ENCODE measurements at places on chromosomes 1 and 21.

GRCh38 chr1:157105988-157106812 is 6.6 kb upstream of the ETV3L start:
- DNase-seq, result no peak

DNA sequence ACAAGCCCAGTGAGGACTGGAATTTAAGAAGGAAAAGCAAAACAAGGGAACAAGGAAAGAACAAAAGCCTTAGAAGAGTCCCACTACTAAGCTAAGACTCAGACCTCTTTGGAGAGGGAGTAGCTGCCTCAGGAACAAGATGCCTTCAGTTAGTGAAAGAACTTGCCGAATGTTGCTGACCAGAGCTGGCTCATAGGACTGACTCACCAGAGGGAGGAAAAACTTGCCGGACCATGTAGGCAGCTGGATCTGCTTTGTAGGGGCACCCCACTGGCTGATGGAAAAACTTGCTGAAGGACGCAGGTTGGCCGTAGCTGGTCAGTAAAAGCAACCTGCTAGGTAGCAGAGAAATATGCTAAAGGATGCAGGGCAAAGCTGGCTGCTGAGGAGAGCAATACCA is 15.3 kb upstream of the ZSWIM5 start:
- no peak for DNase-seq

DNA sequence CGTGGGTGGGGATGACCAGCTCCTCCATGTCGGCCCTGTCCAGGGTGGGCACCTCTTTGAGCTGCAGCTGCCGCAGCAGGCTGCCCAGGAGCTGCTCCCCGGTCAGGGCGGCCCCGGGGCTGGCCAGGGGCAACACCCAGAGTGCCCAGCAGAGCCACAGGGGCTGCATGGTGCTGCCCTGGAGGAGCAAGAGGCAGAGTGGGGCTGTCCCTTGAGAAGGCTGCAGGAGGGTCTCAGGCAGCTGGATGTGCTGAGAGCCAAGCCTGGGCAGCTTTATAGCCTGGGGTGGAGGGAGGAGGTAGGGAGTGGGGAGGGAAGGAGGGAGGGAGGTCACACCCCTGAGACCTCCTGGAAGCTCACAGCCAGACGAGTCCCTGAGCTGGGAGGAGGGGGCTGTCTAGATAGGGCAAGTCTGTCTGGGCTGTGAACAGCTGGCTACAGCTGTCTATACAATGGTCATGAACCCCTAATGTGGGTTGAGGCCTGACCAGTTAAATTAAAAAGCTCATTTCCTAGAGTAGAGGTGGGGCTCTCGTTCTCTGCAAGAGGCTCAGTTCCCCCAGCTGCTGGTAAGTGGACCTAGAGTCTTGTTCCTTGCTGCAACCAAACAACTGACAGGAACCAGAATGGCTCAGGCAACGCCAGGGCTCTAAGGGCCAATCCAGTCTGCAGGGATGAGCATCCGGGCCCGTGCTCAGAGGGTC is at the start of gene LEFTY1:
Gene LEFTY1 (minus strand): TSS at position 249 of the 704 bp plus-strand sequence. CDS start 80 bp downstream, at position 169.
- no peak for DNase-seq

DNA sequence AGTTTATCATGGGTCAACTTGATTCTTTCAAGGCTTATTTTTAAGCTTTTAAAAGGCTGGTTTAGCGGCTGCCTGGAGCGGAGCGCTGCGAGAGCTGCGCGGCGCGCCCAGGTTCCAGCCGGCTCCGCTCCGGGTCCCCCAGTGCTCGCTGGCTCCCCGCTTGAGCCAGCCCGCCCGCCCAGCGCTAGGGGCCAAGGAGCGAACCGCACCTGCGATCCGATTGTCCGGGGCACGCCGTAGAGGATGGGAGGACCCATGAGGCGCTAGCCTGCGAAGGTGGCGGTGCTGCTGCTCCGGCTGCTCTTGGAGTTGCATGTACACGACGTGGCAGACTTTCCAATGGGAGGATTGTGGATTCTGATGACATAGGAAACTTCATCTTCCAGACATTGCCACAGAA is 9.9 kb upstream of the CFHR4 start:
- DNase-seq, result no peak

DNA sequence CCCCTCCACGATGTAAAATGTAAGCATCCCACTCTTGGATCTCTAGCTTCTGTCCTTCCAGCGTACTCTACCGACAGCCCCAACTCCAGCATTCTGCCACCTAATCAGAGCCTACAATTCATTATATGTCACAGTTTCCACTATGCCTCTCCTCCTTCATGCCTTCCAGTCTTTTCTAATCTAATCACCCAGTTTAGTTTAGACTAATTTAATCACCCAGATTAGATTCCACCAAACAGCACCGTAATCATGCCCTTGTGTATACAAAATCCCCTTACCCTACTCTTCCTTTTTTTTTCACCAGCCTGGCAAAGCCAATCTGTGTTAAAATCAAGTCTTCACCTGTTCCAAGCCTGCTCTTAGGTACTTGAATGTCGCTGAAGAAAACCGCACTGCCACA is 49.8 kb upstream of the KANK4 start:
- no peak for DNase-seq

DNA sequence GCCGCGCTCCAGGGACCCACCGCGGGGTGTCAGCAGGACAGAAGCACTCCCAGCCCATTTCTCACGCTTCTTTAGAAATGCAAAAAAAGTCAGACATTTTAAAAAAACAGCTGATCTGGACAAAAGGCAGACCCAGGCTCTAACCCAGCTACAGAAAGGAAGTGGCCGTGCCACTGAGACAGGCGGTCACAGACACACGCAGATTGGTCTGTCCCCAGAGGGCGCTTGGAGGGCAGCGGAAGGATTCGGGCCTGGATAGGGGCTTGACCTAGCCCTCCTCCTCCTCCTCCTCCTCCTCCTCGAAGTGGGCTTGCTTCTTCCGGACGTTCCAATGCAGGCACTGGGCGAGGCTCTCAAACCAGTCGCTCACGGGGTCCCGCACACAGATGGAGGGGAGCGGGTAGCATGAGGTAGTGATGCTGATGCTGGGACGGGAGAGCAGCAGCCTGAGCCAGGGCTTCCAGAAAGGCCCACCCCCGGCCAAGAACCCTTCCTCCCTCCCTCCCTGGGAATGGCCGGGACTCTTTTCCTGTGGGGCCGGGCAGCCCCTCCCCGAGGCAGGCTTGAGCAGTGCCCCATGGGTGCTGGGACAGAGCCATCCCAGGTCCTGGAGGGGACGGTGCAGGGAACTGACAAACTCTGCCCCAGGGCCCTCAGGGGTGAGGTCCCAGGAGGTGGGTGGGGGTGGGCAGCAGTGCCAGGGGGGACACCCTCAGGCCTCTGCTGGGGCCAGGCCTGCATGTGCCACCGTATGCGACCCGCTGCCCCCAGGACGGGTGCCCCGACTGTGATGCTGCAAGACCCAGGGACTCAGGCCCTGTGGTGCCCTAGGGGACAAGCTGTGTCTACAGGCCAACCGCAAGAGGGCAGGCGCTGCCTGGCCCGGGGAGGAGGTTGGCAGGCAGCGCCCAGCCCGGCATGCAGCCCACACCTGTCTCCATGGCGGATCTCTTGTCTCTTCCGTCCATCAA is 25.3 kb downstream of the NADK start:
- DNase-seq, result no peak

GRCh38 chr1:95254959-95255358 is 20.9 kb downstream of the RWDD3 start:
- DNase-seq, result no peak
